LoVo (cell line): ENCODE measurements at places on chromosomes 11 and 22.

DNA sequence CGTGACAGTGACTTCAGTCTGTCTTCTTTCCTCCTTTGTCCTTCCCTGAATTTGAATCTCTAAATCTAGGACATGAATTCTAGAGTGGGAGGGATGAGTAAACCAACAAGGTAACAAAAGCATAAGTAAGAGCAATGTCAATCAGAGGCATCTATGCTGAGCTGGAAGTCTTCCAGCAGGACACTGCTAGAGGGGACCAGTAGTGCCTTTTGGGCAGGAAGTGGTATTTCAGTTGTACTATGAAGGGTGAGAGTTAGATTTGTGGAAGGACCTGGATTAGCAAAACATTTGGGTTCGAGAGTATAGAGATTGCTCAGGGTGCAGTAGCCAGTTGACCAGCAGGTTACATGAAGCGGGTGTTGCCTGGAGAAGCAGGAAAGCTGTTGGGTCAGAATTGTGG is 40.3 kb downstream of the MEI1 start:
- DNase-seq = no peak

GRCh38 chr22:17802411-17802810 is 28.1 kb upstream of the BID start:
- DNase-seq = no peak

DNA sequence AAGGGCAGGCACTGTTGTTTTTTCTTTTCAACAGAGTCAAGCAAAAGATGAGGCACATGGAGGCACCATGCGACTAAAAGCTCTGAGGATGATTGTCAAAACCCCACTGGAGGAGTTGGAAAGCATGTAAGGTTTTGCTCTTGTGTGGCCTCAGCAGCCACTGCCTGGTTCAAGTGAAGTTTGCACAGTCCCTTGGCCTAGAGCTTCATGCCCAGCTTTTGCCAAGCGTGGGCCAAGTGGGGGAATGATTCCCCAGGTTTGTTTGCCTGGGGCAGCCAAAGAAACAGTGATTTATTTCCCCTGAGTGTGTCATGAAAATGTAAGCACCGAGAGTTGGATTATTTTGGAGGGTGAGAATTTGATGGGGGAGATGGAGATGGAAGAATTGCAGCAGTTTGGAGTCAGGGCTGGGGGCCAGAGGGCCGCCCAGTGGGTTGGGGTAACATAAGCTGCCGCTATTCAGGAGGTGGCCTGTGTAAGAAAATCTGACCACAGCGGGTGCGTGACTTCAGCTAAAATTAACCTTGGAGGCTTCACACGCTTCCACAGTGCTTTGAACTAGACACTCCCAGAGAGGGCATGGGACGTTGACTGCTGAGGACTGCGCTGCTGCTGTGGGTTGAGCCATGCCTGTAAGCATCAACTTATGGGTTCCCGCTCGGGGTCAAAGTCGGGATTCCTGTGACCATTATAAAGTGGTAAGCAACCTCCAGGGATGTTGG is 100.7 kb downstream of the NAV2 start:
- DNase-seq = no peak

GRCh38 chr11:125175896-125176575 is 11.5 kb downstream of the PKNOX2 start:
- DNase-seq = no peak

DNA sequence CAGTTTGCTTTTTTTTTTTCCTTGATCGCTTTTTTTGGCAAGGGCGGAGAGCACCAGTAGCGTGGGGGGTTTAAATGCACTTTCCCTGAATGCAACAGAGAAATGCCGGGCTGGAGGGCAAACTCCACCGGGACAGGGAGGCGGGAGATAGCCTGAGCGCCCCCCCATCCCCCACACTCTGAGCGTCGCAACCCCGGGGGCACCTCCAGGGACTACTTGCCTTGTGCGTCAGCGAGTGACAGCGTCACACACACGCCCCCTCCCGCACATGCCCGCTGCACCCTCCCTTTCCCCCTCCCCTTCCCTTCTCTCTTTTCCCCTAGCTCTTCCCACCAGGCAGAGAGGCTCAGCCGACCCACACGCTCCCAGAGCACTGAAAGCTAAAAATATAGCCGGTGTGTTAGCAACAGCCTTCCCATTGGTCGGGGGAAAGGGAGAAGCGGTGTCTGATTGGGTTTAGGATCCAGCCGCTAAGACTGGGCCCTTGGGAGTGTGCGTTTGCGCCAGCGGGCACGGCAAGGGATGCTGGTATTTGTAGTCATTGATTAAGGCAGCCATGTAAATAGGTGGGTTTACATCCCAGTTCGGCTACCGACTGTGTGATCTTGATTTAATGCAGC is 1.7 kb upstream of the TOB2 start:
- DNase-seq = peak; percentile 98

DNA sequence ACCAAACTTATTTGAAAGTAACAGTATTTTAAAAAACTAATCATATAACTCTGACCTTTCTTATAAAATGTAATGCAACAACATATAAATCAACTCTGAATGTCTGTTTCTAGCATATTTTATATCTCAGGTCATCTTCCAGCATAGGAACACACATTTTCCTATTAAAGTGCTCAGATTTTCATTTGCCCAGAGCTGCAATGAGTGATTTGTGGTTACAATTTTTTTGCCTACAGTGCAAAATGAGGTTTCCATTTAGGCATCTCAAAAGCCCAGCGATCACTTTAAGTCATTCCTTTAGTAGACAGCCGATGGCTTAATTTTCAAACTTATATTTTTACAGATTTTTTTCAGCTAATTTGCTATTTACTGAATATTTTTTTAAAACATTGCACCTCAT is 1.0 kb downstream of the LYVE1 start:
- no peak for DNase-seq

DNA sequence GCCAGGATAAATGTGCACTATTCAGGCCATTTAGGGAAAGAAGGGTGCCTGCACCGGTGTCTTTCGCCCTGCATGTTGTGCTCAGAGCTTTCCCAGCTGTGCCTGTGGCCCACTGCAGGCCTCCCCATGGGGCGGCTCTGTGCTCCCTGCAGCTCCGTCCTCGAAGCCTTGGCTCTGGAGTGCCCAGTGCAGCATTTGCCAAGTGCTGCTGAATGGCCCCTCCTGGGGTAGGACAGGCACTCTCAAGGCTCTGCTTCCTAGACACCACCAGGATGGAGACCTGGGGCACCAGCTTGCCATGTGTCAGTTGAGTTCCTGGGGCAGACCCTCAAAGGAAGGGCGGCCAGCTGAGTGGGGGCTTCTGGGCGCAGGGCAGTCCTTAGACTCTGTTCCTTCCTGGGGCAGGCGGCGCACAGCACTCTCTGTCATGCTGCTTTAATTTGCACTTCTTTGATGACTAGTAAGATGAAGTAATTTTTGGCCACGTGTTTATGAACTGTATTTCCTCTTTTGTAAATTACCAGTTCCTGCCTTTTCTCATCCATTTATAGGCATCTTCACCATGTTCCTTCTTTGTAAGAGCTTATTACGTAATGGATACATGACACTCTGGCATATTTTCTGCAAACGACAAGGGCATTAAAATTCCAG is 32.1 kb upstream of the GNB1L start:
- DNase-seq = no peak

DNA sequence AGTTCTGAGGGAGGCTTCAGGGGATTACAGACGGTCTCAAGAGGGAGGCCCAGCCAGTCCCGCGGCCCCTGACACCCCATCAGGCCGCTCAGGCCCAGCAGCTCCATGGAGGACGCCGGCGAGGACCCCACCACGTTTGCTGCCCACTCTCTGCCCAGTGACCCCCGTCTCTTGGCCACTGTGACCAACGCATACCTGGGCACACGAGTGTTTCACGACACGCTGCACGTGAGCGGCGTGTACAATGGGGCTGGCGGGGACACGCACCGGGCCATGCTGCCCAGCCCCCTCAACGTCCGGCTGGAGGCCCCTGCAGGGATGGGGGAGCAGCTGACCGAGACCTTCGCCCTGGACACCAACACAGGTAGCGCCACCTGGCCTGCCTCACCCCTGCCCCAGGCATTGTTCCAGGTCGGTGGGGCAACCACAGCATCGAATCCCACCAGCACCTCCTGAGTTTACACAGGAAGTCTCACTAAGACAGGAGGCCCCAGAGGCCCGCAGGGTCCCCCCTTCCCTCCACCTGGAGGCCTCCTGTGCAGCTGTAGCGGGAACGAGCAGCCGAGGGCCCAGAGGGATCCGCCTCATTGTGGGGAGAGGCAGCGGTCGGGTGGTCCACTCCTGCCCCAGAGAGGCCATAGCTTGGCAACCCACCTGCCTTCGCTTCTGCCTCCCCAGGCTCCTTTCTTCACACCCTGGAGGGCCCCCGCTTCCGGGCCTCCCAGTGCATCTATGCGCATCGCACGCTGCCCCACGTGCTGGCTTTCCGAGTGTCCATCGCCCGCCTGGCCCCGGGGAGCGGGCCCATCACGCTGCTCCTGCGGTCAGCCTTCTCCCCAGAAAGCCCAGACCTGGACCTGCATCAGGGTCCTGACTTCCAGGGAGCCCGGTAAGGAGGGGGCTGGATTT is 1.0 kb downstream of the PGGHG start:
- no peak for DNase-seq

- DNase-seq = no peak
These were observed 1.3 kb upstream of the CLDN25 start for GRCh38 chr11:113778111-113778910.

- DNase-seq = no peak
These were observed 46.7 kb downstream of the CLTCL1 start for GRCh38 chr22:19244600-19245352.

- no peak for DNase-seq
These were observed 145.7 kb upstream of the NECTIN1 start for GRCh38 chr11:119874660-119875238.

DNA sequence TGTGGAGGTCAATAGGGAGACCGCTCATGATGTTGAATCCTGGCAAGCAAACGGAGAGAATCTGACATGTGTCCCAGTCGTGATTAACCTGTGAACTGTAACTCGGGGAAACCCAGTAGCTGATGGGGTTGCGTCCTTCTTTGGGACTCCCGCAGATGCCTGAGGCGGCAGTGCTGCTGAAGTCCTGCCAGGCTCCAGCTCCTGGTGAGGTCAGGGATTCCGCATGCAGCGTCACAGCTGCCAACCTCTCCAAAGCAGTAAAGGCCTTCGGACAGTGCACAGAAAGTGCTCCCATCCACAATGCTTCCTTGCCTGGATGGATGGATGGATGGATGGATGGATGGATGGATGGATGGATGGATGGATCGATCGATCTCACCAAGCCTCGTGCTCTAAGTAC is 13.5 kb downstream of the KCNQ1 start:
- no peak for DNase-seq

GRCh38 chr22:47322854-47323253 is 560.4 kb downstream of the TBC1D22A start:
- DNase-seq = no peak

DNA sequence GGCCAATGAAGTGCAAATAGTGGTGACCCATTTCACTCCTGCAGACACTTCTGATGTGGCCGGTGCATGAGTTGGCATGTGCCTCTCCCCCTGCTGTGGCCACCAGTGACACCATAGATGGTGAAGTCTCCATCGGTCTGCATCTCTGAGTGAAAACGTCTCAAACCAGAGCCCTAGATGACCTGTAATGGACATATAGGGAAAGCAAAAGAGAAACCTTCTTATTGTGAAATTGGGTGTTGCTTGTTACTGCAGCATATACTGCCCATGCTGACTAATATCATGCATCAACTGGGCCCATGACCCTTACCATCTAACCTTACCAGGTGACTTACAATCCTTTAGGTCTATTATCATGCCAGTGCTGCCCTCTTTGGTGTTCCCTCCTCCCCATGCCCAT is 11.7 kb upstream of the VPS37C start:
- no peak for DNase-seq

DNA sequence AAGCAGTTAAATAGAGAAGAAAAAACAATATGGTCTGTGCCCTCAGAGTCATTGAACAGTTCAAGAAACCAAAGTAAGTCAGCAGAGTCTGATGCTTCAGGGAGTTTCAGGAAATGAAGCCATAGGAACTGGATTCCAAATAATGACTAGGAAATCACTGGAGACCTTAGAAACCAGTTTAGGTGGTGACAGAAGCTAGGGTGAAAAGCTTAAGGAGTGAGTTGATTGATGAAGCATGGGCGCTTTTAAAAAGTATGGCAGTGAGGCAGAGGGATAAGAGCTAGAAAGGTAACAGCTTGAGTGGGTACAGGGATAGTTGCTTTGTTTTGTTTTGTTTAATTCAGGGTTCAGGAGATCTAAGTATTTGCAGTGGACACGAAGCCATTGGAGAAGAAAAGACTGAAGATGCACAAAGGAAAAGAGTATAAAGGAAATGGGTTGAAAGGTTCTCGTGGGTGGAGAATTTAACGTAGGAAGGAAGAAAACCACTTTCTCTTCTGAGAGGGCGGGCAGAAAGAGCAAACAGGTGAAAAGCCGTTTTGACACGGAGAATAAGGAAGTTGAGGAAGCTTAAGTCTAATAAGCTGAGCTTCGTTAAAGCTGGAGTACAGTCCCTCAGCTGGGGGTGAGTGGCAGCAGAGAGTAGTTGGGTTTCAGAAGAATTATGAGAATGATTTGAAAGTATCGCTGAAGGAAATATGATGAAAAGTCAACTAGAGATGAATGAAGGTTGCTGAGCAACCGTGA is 14.8 kb downstream of the SGSM3 start:
- DNase-seq = no peak

DNA sequence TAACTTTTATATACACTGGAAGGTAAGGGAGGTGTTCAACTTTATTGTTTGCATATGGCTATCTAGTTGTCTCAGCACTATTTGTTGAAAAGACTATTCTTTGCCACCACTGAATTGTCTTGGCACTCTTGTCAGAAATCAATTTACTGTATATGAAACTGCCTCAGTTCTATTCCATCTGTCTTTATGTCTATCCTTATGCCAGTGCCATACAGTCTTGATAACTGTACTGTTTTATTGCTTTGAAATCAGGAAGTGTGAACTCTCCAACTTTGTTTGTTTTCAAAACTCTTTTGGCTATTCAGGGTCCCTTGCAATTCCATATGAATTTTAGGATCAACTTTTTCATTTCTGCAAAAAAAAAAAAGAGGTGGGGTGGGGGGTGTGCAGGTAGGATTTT is 77.2 kb downstream of the PRSS23 start:
- no peak for DNase-seq
